ENCODE measurements at places on chromosomes 3 and 15. TPM values are rescaled to one million over a fixed set of nuclear protein-coding genes. Genes with fewer than 3 reads are reported as not detected.

PLSCR5 gene
- not detected for total RNA-seq

DNA sequence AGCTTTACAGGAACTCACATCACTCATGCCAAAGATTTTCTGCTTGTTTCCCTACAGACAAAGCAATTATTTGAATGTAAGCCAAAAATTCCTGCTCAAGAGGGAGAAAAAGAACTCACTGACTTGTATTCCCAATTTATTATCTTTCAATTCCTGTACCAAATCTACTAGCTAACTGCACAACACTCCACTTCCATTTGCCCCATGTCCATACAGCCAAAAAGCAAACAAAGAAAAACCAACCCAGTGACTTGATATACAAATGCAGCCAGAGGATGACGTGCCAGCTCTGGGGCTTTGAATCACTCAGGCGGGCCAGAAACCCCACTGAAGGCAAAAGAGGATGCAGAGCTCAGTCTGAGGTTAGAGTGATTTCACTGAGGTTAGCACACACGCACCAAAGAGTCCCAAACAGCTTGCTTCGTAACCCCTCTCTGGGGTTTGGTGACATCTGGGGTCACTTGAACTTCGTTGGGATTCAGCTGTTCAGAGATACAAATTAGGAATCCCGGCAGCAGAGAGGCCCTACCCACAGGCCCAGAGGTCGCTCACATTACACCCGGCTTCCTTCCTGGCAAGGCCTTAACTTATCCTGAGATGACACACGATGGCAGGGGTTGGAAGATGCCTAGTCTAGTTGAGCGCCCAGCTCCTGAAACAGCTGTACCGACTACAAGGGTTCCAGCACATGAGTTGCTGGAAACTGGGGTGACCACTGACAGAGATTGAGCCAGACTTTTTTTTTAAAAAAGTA, 1.6 kb downstream of the RFTN1 start:
- no peak for DNase-seq

MOBP gene
- total RNA-seq = not detected

ALAS1 gene
- 39.8 TPM for total RNA-seq

- DNase-seq = no peak
Measured at GRCh38 chr15:95284933-95285421, 1045.5 kb upstream of the NR2F2 start.

PLSCR4 gene
- total RNA-seq = 14.2 TPM

- DNase-seq = no peak
Measured at GRCh38 chr3:158205324-158205723, 95.4 kb downstream of the RSRC1 start.

LTF gene
- 22.6 TPM for total RNA-seq

GRCh38 chr15:99296386-99296785, 45.1 kb downstream of the LRRC28 start:
- no peak for DNase-seq

- peak; percentile 1 for DNase-seq
Measured at GRCh38 chr15:99504071-99504822, 61.5 kb upstream of the MEF2A start.

DNA sequence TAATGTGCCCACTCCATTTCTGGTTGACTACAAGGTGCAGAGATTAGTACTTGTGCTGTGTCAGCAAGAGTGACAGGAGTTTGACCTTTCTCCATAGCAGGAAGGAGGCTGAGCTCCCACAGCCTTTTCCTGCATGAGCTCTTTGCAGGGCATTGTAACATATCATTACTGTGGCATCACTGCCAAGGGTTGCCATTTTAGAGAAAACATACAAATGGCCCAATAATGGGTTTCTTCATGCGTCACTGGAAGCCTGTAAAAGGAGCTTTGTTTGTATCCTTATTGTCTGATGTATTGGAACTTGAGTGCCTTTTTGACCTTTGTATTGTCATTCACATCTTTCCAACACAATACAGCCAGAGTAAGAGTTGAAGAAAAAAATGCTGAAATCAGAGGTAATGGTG, 323.0 kb upstream of the CDIN1 start:
- DNase-seq = no peak

HDGFL3 gene
- total RNA-seq = 55.4 TPM

IMPDH2 gene
- 186 TPM for total RNA-seq

Data from prostate gland (tissue), 2 donors.